Stimulated activated CD8-positive, alpha-beta memory T cell treated with anti-CD3 and anti-CD28 coated beads, Interleukin-7, amount 100 ng/mL, for 1 hour (primary cell): ENCODE measurements at places on chromosomes 11 and 22.

GRCh38 chr22:48188231-48188721 is 1425.8 kb downstream of the TBC1D22A start:
- DNase-seq, result no peak

GRCh38 chr22:17785185-17786184 is 11.2 kb upstream of the BID start:
- DNase-seq, result peak; percentile 19

GRCh38 chr11:70040452-70040851 is 37.7 kb upstream of the ANO1 start:
- DNase-seq, result no peak

DNA sequence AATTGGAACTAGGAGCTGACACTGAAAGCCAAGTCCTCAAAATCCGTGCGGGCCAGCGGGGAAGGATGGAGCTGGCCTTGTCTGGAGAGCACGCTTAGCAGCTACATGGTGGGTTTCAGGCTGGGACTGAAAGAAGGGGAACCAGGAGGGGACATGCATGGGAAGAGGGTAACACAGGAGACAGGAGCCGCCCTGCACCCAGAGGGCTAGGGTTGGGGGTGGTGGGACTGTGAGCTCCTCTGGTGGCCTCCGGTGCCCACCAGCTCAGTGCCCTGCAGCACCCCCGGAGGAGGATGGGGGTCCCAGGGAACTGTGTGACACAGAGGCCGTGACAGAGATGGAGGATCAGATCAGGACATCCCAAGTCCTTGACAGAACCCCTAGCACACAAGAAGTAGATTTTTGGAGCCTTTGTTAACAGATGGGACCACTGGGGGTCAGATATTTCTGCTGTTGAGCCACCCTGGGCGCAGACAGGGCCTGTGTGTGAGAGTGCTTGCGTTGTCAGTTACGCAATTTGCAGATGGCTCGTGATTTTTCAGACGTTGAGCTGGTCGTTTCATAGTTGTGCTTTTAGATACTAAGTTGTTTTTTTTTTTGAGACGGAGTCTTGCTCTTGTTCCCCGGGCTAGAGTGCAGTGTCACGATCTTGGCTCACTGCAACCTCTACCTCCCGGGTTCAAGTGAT is 21.3 kb upstream of the GRAMD4 start:
- DNase-seq, result no peak

DNA sequence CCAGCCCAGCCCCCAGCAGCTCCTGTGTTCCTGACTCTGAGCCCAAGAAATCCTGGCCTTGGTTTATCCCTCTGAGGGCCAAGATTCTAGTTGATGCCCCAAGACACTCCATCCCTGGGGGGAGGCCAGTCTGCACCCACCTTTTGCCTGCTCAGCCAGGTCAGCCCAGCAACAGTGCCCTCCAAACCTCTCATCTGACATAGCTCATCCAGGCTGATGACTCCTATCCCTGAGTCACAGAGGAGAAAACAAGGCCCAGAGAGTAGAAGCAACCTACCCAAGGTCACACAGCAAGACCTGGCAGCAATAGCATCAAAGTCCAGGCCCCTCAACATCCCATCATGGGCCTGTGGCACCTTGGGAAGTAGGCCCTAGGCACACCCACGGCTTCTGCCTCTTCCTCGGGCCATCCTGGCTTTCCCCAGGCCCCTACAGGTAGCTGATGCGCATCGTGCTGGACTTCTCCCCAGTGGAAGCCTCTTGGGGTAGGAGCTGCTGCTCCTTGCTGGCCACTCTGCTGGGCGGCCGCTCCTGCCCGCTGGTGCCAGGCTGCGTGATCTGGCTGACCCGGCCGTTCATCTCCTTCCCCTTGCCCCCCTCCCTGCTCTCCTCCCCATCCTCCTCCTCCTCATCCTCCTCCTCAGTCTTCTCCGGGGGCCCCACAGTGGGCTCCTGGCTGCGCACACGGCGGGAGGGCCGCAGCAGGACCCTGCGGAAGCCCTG is 6.0 kb downstream of the SSTR3 start:
- no peak for DNase-seq

- no peak for DNase-seq
Measured at GRCh38 chr11:81749245-81749644, 984.4 kb downstream of the FAM181B start.

GRCh38 chr11:83007909-83008580 is 63.7 kb downstream of the RAB30 start:
- DNase-seq, result no peak

- no peak for DNase-seq
Measured at GRCh38 chr22:26489447-26490036, 5.9 kb downstream of the SRRD start.

- no peak for DNase-seq
Measured at GRCh38 chr11:131894615-131895544, 524.5 kb downstream of the NTM start.

- no peak for DNase-seq
Measured at GRCh38 chr11:86769219-86769618, 31.1 kb upstream of the PRSS23 start.

- DNase-seq, result no peak
Measured at GRCh38 chr11:119782739-119783072, 53.7 kb upstream of the NECTIN1 start.

DNA sequence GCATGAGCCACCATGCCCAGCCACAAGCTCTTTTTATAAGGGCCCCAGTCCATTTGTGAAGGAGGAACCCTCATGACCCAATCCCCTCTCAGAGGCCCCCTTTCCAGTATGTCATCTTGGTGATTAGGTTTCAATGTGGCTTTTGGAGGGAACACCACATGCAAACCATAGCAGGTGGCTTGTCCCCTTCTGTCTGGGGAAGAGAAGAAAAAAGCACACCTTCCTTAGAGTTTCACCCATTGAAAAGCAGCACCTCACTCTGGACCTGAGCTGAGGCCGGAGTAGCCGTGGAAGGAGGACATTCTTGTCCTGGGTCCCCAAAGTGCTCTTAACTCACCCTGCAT is 25.4 kb downstream of the NEAT1 start:
- no peak for DNase-seq

GRCh38 chr11:129729216-129729615 is 86.4 kb upstream of the TMEM45B start:
- no peak for DNase-seq

- DNase-seq, result no peak
Measured at GRCh38 chr11:95688501-95689222, 100.9 kb downstream of the FAM76B start.

DNA sequence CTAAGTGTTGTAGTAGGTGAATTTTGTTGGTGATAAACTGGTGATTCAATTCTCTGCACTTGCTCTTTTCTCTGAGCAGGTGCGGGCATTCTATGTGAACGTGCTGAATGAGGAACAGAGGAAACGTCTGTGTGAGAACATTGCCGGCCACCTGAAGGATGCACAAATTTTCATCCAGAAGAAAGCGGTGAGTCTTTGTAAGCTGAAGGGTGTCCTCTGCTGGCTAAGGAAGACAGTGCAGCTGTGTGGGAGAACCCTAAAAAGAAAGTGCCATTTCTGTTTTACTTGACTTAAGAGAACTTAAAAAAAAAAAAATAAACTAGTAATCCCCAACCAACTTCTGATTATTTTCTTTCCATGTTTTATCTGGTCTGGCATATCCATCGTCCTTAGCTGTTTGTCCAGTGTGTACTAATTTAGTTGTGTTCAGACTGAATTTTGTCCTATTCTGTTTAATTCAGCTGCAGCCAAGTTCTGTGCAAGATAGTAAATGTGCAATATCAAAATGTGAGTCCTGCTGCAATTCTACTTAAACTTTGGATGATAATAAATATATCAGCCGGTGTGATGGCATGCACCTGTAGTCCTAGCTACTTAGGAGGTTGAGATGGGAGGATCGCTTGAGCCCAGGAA is 29.6 kb downstream of the CAT start:
- no peak for DNase-seq

- DNase-seq, result no peak
Measured at GRCh38 chr11:3102641-3102921, 45.4 kb upstream of the CARS1 start.

DNA sequence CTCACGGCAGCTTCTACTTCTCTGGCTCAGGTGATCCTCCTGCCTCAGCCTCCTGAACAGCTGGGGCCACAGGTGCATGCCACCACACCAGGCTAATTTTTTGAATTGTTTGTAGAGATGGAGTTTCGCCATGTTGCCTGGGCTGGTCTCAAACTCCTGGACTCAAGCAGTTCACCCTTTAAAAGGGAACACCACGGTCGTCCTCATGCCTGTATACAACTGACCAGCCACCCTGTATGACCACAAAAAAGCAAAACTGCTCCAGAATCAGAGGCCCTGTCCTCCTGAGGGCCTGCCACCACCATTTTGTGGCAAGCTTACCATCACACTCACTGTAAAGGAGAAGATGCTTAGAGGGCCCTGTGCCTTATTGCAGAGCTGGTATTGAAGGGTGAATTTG is 2.2 kb downstream of the GLB1L3 start:
- no peak for DNase-seq

DNA sequence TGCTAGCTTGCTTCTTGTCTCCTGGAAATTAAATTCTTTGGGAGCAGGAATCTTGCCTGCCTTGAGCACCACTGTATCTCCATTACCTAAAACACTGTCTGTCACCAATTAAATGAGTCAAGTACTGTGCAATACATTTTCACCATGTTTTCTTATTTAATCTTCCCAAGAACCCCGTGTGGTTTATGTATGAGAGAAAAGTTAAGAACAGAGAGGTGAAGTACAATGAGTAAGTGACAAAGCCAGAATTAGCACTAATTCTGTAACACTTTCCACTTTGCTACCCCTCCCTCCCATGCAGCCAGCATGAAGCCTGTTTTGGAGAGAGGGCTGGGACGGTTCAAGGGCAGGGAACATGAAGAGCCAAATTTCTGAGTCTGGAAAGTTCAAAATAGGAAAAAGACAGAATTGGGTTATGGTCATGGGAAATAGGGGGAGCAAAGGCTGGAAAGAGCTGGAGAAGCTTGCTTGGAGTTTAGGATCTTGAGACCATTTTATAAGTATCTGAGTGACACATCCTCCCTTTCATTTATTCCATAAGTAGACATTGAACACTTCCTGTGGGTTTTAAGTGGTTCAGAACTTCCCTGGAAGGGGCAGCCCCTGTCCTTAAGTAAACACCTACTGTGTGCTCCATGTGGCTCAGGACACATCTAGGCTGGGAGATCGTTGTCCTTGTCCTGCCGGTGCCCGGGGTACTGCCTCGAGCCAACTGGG is 60.5 kb upstream of the CHST1 start:
- no peak for DNase-seq

DNA sequence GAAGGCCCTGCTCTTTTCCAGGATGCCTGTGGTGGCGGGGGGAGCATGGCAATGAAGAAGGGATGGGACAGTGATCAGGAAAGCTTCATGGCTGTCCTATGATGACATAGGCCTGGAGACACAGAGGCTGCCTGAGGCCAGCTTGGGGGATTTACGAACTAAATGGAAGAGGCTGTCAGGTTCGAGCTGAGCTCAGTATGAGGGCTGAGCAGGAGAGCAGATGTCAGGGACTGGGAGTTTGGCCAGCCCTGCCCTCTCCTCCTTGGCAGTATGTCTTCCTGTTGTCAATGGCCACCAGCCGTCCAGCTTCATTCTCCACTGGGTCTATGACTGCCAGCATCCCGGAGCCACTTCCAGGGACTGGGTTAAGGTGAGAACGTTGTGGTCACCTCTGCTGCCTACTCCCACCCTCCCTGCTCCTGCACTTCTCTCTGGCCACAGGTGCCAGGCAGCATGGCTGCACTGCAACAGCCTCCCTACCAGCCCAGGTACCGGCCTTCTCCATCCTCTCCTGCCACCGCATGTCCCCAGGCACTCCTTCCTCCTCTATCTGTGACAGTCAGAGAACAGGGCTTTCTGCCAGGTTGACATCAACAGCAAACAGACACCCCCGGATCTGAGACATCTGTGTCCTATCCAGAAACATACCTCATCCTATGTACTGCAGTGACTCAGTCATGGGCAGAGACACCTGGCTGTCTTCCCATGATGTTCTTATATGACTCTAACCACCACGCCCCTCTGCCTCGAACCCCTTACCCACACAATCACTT is 75.1 kb downstream of the KIRREL3 start:
- no peak for DNase-seq

- no peak for DNase-seq
Measured at GRCh38 chr11:16596231-16596630, 142.2 kb upstream of the C11orf58 start.

DNA sequence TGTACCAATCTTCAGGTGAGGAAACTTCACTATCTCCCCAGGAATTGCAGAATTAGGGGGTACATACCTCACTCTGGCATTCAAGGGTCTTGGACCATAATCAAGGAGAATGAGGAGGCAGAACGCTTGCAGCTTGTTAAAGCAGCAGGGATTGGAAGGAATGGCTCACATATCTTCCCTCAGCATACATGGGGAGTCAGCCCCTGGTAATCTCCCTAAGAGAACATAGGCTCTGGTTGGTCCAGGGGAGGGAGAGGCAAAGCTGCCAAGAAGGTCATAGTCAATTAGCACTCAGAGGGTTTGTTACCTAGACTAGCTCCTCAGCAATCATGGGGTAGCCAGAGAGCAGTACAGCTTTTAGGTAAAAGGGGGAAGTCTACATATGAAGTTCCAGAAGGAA is 256.8 kb downstream of the INSC start:
- no peak for DNase-seq

- no peak for DNase-seq
Measured at GRCh38 chr22:28934026-28934425, 50.7 kb downstream of the ZNRF3 start.

- no peak for DNase-seq
Measured at GRCh38 chr11:135004495-135004894, 592.5 kb upstream of the B3GAT1 start.

DNA sequence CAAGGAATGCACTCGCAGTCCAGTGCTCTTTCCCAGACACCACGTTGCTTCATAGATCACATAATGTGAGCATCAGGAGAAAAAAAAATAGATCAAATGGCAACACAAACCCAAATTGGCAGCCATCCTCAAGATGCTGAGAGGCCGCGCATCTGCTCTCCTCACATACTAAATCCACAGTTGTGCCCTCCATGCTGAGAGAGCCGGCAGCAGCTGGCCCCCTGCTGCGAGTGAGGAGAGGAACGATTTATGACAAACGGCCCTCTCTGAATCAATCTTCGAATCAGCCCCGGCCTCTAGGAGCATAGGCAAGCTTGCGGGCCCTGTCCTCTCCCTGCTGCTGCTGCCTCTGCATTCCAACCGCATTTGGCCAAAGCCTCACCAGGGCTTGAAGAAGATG is 159.9 kb upstream of the TENM4 start:
- no peak for DNase-seq

GRCh38 chr11:122656631-122657101 is 1.1 kb downstream of the UBASH3B start:
- no peak for DNase-seq
